ENCODE measurements at places on chromosomes 2 and 18.

DNA sequence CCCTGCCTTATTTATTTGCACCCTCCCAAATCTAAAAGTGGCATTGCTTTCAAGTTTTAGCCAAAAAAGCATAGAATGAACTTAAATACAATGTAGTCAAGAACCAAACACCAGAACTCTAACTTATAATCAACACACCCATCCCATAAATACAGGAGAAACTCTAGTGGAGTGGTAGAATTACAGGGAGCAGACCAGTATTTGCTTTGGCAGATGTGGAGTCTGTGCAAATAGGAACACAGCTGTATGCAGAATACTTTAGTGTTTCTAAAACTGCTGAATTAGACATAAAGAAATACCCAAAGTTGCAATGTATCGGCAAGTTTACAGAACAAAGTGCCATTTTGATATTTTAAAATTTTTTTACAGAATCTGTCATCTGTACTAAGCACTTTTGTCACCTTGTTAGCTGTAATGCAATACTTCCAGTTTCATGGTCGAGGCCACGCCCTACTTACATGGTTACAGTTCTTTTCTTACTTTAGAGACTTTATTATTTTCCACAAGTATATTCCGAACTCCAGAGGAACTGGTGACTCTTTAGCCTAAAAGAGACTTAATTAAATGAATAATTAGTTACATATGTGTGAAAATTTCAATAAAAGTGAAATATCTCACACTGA is 23.7 kb upstream of the COL5A2 start:
- DNase-seq: no peak

DNA sequence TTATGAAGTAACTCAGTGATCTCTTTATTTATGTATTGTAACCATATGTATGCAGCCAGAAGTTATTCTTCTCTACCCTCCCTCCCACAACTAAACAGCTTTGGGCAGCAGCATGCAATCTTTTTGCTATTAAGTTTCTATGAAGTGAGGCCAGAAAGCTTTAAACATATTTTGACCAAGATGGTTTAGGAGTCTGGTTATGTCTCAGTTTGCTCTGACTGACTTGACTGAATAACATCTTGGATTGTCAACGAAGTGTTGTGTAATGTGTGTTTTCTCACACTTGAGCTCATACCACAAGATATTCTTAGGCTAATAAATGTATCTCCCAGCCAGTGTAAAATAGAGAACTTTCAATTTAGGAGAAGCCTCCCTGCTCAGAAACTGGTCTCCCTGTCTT is 104.3 kb downstream of the TTC27 start:
- no peak for DNase-seq

- no peak for DNase-seq
Observed at GRCh38 chr2:223122781-223123180, 70.8 kb downstream of the KCNE4 start.

DNA sequence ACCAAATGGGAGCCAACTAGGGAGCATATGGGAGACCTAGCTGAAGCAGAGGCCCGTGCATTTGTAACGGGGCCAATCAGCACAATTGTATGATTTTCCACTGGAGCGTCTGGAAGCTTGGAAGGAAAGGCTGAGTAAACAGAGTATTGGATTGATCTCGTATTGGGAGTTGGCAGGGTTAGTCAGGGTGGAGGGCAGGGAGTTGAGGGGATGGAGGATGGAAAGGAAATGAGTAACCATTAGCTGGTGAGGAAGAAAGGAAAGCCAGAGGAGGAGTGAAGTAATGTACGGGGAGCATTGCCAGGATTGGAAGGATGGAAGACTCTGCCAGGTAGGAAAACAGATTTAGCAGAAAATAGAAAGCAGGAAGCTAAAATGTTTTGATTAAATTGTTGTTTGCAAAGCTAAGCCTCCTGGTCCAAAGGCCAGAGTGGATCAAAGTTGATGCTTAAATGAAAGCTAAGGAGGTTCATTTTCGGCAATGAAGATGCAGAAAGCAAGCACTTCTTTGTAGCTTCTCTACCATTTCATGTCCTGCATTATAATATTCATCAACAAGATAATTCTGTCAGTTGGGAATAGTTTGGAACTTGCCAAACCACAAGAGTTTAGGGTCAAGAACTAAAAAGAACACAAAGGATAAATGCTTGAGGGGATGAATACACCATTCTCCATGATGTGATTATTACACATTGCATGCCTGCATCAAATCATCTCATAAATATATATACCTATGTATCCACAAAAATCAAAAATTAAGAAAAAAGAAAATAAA is 75.6 kb upstream of the TTN start:
- no peak for DNase-seq

DNA sequence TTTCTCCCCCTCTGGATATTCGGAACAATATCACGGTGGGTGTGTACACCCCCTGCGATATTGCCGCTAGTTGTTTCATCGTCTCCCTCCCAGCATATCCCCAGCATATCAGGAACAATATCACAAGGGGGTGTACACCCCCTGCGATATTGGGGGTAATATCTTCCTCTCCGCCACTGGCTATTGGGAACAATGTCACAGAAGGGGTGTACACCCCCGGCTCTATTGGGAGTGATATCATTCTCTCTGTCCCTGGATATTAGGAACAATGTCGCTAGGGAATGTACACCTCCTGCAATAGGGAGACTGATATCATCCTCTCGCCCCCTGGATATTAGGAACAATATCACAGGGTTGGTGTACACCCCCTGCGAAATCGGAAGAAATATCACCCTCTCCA is 1932.0 kb downstream of the SUCLG1 start:
- no peak for DNase-seq

DNA sequence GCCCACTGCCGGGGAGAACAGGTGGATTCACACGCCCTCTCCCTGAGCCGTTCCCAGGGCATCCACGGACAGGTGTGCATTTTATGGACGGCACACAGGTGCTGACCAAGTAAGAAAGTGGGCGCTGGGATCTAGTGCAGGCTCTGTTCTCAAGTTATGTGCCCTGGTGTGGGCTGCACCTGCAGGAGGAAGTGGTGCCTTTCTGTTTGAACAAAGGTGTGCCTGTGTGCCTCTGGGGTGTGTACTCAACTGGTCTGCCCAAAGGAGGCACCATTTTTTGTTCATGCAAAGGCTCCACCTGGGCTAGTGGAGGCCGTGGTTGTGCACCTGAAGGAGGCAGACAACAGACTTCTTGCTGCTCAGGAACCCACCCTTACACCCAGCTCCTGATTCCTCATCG is 88.2 kb upstream of the HK2 start:
- DNase-seq: no peak

- DNase-seq: no peak
Observed at GRCh38 chr2:2331881-2332280, 806 bp upstream of the MYT1L start.

GRCh38 chr18:27175914-27176313 is 9.2 kb downstream of the CHST9 start:
- DNase-seq: no peak

DNA sequence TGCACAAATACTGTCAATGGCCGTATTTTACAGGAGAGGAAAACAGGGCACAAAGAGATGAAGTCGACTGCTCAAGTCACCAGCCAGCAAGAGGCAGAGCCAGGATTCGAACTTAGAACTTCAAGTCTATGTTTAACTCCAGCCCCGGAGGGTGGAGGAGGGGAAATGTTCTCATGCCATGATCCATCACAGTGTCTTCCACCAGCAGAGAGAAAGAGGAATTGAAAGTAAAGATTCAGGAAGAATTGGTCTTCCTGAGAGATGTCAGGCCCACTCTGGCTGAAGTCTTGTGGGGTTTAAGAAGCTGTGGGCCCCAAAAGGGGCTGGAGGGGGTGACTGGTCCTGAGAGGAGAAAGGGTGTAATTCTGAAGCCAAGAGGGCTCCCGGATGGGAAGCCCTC is 260.0 kb downstream of the TNS1 start:
- no peak for DNase-seq

Measured in stimulated activated CD4-positive, alpha-beta T cell treated with anti-CD3 and anti-CD28 coated beads, Interleukin-15, amount 100 ng/mL, for 48 hours (primary cell).